ENCODE measurements at places on chromosomes 11 and 22.

GRCh38 chr11:110738641-110739040 lies 26.4 kb upstream of the ARHGAP20 start:
- no peak for DNase-seq

DNA sequence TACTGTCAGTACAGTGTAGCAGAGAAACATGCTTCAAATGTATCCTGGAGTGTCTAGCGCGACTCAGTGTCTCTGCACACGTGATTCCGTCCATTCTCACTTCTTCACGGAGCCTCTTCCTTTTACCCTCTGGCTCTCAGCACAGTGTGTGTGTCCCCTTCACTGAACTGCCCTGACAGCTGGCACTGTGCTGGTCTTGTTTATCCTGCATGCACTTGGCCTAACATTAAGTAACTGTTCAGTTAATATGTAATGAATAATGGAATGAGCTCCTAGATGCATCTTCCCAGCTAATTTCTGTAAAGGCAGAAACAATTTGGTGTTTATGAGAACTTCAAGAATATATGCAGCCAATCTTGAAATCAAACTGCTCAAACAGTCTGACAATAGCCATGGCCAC lies 44.4 kb downstream of the KMT5B start:
- no peak for DNase-seq

GRCh38 chr11:96122601-96123074 lies 198.7 kb upstream of the MTMR2 start:
- DNase-seq: no peak

DNA sequence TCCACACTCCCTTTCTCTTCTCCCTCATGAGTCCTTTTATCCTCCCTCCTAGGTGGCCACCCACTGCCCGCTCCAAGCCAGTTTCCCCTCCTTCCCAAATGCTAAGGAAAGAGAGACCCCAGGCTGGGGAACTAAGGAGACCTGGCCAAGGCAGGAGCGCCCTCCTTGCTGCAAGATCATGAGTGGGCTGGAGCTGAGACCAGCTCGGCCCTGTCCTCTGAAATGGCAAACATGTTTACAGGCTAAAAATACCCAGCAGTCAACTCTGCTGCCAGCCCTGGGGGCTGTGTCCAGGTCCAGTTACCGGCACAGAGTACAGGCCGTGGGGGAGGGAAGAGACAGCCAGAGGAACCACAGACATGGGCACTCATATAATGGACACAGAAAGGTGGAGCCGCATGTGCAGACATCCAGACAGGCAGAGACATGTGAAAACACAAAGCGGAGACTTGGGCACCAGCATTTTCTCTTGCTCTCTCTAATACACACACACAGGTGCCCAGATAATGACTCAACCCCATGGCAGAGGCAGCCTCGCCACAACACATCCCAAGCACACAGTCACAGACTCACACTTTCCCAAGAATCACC lies 1.2 kb upstream of the AHNAK start:
- no peak for DNase-seq

DNA sequence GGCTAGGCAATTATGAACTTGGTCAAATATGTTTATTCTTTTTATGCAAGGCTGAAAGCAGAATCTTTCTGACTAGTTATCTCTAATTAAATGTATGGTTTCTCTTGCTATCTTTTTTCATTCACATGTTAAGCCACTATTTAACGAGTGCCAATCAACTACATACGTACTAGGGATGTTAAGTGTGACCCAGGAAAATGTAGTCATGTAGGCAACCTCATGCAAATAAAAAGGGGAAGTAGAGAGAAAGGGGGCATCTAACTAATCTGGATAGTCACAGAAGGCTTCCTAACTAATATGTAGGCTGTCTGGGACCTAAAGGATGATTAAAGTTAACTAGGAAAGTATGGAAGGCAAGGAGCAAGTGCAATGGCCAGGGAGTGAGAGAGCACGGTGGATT lies 23.5 kb downstream of the TBRG1 start:
- DNase-seq: no peak

DNA sequence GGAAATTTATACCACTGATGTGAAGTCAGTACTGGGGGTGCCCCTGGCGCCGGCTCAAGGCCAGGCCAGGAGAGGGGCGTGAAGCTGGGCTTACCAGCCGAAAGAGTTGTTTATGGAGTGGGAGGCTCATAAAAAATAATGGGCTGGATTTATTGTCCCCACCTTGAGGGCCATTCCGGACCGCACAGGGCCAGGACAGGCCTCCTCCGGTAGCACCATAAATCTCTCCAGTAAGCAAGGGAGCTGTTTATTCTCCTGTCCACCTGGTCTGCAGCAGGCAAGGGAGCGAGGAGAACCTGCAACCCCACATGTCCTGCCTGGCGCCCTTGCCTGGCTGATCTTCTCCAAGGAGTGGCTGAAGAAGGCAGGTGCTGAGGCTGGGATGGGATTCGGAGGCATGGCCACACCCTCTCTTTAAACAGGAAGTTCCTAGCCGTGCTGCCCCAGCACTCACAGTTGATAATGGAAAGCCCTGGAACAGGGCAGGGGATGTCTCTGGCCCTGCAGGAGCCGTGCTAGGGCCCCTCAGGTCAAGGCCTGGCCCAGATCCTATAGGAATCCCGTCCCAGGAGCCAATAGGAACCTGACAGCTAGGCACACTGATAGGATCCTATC lies 65.1 kb downstream of the SCUBE1 start:
- no peak for DNase-seq

DNA sequence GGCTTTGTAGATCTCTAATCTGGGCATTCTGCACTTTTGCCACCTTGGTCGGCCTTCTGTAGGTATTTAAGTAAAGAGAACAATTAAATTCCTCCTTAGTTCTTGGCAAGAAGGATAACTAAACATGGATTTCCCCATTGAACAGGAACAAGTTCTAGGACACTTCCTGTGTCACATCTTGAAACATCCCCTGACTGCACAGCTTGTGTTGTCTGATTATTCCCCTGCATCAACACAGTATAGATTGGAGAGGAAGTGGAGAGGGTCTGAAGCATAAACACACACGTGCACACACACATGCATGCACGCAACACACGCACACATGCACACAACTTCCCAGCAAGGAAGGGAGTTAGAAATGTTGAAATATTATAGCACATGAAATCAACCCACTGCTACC lies 8.6 kb downstream of the ISX start:
- DNase-seq: no peak

DNA sequence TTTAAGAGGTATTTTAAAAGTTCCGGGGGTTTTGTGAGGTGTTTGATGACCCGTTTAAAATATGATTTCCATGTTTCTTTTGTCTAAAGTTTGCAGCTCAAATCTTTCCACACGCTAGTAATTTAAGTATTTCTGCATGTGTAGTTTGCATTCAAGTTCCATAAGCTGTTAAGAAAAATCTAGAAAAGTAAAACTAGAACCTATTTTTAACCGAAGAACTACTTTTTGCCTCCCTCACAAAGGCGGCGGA lies 193 bp upstream of the MALAT1 start:
- DNase-seq: no peak

GRCh38 chr11:117766576-117766975 lies 30.4 kb downstream of the DSCAML1 start:
- DNase-seq: no peak

- DNase-seq: no peak
Observed at GRCh38 chr11:134893810-134894685, 482.0 kb upstream of the B3GAT1 start.

DNA sequence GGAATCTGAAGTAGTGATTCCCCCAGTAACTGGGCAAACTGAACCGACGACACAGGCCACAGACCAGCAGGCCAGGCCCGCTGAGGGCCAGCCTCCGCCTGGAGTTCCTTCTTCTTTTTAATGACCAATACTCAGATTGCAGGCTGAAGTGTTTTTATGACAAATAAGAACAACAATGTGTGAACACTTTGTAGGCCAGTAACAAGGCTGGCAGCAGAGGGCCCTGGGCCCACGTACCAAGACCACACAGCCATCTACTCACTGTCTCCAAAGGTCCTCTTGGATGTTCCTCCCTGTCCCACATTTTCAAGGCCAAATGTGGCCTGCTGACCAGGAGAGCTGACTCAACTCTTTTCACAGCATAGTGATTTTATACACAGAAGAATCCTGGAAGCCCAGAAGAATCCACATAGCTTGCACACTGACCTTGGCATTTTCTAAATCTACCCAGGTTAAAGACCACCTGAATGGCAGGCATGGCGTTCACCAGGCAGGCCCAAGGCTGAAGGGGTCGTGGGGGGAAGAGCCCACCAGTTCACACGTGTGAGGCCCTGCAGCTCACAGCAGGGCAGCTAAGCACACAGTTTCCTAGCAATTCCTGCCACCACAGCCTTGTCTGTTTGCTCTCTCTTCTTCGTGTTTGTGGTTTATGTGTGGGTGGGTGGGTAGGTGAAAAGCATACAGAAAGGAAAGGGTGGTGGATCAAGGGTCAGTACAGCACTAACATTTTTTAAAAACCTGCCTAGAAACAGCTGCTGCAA lies 13.3 kb downstream of the SMCO4 start:
- no peak for DNase-seq

Data from right forelimb (tissue), 1 donor.